ENCODE measurements at places on chromosomes 2 and 18.

GRCh38 chr18:59952283-59953007 lies 52.6 kb downstream of the PMAIP1 start:
- no peak for DNase-seq

DNA sequence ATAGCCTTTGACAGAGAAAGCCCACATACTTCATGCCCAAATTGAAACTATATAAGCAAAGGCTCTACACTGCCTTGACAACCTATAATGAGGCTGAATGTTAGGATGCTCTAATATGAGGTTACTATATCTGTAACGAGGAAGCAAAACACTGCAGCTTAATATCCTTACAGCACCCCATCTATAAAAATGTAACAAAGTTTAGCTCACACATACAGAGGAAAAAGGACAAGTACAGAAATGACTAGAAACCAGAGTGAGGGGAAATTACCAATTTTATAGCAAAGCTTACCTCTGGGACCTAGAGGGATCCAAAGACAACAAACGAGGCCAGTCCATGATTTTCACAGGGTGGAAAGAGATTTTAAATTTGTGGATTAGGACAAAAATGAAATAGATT lies 138.5 kb downstream of the COL4A4 start:
- DNase-seq, result no peak

DNA sequence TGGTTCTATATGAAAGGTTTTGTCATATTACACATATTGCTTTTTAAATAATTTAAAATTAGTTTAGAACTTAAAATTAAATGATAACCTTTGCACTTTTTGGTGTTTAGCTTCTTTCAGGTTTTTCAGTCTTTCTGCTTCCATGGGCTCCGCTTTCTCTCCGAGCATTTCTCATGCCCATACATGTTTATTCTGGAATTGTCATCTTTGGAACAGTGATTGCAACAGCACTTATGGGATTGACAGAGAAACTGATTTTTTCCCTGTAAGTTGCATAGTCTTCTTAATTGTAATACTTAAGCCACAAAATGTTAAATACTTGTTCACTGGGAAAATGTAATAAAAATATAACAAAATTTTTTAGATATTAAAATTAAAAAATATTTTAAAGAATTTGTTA lies 31.0 kb downstream of the CYBRD1 start:
- DNase-seq, result no peak

DNA sequence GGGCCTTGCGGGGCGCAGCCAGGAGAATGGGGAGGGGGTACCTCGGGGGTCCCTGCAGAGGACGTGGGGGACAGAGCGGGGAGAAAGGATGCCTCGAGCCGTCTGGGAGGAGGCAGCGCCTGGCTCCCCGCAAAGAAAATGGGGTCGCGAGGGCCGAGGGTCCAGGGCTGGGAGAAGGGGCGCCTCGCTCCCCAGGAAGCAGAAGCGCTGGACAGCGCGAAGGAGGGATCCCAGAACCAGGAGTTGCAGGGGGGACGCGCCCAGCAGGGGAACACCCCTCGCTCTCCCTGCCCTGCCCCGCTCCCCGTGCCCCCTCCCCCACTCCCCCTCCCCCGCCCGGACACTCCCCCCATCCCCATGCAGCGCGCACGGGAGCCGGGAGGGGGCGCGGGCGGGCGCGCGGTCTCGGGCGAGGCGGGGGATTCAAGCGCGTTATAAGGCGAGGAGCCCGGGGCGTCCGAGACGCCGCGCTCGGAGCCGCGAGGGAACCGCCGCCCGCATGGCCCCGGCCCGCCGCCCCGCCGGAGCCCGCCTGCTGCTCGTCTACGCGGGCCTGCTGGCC lies at the start of gene ERFE:
Gene ERFE, plus strand, starts transcription at position 462 of the 562 bp plus-strand sequence. Its CDS starts 38 bp downstream, at position 500.
- peak; percentile 46 for DNase-seq

DNA sequence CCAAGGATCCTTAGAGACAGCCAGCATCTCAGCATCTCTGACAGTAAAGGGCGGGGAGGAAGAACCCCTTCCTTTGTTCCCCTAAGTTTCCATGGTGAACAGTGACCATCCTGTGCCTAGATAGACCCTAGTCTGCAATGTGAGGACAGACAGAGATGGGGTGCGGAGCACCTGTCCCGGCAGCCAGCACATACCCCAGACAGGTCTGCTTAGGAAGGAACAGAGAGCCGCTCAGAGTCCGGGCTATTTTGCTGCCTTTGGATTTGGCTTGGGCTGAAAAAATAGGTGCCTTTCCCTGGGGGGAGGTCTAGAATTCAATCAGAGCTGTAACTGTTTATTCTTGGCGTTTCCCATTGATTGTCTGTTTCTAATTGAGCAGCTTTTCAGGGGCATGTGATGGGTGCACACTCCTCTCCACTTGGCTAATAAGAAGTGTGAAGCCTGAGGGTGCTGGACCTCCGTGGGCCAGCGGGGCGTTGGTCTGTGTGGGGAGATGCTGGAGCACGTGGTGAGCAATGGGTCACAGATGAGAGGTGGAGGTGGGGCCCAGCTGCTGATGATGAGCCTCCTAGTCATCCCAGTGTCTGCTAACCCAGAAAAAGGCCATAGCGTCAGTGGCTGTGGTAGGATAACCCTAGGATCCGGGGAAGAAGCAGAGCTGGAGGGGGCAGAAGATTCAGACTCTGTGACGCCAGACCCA lies 236.8 kb downstream of the SEPTIN10 start:
- no peak for DNase-seq

GRCh38 chr2:144513388-144514101 lies 6.4 kb downstream of the ZEB2 start:
- DNase-seq, result no peak

DNA sequence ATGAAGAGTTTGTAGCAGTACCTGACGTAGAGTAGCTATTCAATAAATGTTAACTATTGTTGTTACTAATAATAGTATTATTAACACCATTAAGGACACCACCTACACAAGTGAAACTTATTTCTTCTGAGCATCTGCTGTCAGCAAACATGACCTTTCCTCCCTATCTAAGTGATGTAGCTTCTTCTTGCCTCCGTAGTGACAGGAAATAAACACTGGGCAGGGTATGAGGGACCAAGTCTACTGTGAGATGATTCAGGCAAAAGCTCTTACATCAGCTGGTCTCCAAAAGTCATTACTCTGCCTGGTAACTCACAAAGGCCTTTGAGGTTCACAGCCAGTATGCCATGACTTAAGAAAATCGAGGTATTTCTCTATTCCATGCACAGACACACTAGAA lies 750.5 kb downstream of the CPS1 start:
- no peak for DNase-seq

DNA sequence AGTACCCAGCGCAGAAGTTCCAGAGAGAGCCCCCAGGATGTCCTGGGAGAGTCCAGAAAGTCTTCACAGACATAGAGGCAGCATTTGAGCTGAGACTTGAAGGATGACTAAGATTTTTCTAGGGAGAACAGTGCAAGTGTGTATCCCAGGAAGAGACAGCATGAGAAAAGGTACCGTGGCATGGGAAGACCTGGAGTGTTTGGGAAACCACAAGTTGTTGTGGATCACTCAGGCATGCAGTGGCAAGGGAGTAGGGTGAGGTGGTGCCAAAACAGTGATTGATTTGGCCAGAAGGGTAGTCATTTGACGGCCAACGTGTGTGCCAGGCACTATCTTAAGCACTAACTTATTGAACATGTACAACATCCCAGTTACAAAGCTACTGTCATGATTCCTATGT lies 24.5 kb upstream of the KCNK3 start:
- DNase-seq, result no peak

DNA sequence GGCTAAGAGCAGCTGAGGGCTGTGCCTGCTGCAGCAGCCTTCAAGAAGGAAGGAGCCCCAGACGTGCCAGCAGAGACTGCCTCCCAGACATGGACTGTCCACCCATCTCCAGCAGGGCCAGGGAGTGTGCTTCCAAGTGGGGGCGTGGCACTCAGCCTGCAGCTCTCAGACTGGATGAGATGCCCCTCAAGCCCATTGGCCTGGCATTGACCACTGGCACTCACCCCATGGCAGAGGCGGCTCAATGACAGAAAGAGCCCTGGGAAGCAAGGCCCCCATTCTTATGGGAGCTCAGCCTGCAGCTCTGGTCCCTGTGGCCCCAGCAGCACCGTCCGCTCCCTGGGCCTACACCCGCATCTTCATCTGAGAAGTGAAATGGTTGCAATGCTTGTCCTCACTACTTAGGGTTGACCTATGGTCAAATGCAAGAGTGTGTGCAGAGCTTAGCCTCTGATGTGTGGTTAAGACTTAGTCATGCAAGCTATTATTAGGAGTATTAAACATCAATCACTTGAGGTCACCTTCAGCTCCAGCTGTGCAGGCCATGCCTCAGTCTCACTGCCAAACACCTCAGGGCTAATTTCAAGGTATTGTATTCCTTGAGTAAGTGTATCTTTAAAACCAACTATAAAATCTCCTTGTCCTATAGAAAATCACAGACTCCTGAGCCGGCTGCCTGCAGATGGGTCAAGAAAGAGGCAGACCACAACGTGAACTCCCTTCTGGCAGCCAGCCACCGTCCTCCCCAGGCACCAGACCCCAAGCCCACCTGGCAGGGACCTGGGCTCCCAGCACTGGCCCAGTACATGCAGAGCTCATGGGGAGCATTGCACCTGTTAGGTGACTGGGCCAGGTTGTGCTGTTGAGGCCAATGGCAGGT lies 194.8 kb downstream of the NDUFA10 start:
- DNase-seq, result no peak

DNA sequence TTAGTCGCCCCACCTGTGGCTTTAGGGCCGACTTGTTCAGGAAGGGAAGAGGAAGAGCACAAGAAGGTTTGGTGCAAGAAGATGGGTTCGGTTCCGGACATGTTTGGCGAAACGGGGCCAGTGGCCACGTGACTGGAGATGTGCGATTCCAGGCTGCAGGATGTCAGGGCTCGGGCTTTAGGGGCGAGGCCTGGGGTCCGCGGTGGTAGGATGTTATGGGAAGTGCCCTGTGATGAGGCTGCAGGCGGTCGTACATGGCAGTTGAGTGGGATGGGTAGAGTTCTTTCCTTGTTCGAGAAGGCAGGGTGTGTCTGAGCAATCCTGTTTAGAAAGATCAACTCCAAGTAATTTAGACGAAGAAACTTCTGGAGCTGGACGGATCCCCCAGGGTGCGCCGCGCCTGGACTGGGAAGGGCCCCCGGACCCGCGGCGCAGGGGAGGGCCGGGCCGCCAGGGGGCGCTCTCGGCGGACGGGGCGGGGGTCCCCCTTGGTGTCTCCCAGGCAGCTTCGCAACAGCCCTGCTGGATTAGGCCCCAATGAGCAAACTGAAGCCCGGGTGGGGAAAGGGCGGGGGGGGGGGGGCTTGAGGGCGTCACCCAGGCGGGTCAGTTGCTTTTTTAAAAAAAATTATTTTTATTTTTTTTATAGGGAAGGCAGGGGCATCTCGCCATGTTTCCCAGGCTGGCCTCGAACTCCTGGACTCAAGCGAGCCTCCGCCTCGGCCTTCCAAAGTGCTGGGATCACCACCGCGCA lies 17.2 kb upstream of the SDC1 start:
- DNase-seq, result peak; percentile 57

GRCh38 chr18:35646449-35646848 lies 64.9 kb downstream of the GALNT1 start:
- no peak for DNase-seq

- no peak for DNase-seq
Measured at GRCh38 chr2:9179572-9180201, 26.9 kb upstream of the ASAP2 start.

DNA sequence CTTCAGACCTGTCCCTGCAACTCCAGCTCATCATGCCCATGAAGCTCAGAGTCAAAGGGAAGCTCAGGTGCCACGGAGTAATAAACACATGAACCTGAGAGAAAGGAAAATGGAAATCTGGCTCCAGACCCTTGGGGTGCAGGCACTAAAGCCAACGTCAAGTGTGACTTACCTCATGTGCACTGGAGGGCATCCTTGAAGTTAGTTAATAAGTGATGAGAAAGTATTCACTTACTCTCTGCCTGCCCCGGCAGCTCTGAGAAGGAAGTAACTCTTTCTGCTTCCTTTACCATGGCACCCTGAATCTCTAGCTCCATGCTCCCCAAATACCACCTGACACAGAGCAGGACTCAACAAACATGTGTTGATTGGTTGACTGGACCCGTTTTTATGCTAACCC lies 21.4 kb upstream of the AGAP1 start:
- DNase-seq, result no peak

DNA sequence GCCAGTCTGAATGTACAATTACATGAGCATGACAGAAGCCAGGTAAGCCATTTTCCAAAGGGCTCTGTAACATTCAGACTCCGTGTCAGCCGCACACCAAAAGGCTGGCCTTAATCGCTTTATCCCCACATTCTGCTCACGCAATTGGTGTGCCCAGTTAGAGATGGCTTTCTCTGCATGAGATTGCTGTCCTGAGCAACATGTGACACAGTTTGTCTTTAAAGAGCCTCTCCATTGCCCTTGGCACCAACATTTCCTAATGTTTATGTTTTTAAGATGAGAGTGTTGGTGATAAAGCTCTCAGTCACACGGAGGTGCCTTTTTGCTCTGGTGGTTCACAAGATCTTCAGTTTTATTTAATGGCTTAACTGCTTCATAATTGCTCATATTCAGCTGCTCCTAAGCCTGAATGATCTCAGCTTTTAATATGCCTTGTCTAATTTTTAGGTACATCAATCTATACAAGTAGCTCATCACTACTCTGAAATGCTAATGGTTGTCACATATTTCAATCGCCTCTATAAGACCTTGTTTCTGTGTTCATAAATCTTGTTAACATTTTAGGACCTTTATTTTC lies 164.8 kb upstream of the ACVR2A start:
- no peak for DNase-seq

GRCh38 chr2:11920993-11921583 lies 174.7 kb downstream of the LPIN1 start:
- no peak for DNase-seq

DNA sequence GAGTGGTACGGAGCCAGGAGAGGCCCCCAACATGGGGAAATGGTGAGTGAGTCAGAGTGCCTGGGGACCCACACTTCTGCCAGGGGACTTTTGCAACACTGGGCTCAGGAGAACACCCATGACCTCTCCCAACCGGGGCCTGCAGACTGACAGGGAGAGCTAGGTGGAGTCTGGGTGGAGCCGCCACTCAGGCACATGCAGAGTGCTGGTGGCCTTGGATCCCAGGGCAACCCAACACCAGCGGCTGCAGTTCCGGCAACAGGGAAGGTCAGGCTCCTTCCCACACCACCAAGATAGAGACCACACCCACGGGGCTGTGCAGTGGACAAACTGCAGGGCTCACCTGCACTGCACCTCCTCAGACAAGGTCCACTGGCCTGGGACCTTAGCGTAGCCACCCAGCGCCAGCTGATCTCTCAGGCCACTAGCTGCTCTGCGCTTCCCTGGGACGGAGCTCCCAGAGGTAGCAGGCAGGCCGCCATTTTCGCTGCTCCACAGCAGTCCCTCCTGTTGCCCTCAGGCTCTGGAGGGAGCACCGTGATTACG lies 99.0 kb downstream of the EFEMP1 start:
- no peak for DNase-seq

- no peak for DNase-seq
Measured at GRCh38 chr18:24914171-24914525, 437.8 kb downstream of the ZNF521 start.

GRCh38 chr2:171404261-171404660 lies 29.5 kb downstream of the METTL8 start:
- no peak for DNase-seq

- DNase-seq, result no peak
Measured at GRCh38 chr2:11674983-11675382, 5.0 kb upstream of the NTSR2 start.

GRCh38 chr2:169485650-169486138 lies 6.4 kb downstream of the BBS5 start:
- no peak for DNase-seq

GRCh38 chr2:197498937-197499593 lies 575 bp downstream of the HSPD1 start:
- DNase-seq, result peak; percentile 37
